Kidney epithelial cell (primary cell): ENCODE measurements at places on chromosomes 4 and X.

GRCh38 chrX:107454302-107454701 is 4.8 kb downstream of the FRMPD3 start:
- DNase-seq: peak; percentile 47

- DNase-seq: no peak
Measured at GRCh38 chr4:135184715-135185114, 983.1 kb upstream of the PABPC4L start.

GRCh38 chrX:74232859-74233258 is 71.1 kb upstream of the ZCCHC13 start:
- no peak for DNase-seq

GRCh38 chr4:11111370-11111769 is 317.3 kb downstream of the HS3ST1 start:
- DNase-seq: no peak

GRCh38 chr4:152424977-152425376 is 110.9 kb downstream of the FBXW7 start:
- DNase-seq: no peak

DNA sequence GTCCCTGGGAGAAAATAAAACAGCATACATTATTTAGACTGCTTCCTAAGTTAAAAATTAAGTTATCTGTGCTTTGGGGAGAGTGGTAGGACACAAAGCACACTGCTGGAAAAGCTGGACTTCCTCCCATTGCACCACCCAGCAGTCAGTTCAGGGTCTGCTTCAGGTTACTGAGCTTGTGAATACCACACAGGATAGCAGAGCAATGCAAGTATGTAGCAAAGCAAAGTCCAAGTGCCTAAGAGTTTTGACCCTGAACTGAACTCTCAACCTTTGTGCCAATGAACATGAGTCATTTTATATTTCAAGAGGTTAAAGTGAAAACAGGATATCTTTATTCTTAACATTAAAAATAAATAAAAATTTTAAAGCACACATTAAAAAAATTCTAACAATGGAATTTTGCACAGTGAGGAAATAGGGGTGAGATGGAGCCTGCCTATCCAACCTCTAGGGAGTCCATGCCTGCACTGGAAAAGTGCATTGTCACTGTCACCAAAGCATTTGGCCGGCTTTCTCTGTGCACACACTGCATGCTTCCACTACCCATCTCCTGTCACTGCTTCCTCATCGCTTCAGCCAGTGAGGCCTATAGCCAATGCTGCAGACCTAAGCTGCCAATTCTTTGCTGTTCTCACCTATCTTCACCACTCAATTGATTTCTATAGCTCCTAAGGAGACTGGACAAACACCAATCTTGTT is 50.9 kb downstream of the ABCG2 start:
- DNase-seq: no peak

DNA sequence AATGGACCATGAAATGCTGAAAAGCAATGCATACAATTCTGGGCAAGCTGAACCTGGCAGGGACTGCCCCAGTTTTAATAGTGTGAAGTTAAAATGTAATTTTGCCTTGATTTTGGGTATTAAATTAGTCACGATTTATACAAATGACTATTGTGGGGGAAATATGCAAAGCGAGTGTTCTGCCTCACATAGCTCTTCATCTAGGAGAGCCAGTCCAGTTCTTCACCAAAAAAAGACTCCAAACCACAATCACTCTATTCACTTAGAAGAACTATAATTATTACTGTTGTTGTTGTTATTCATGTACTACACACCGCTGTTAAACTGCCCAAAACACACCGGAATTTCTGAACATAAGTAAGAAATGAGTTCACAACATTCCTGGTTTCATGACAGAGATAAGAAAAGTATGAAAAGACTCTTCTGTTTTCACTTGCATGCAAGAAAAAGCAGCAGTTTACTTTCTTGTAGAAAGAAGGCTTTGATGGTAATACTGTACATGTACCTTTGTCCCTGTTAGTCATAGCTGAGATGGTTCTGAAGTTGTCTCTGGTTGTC is 101.9 kb downstream of the QRFPR start:
- no peak for DNase-seq

DNA sequence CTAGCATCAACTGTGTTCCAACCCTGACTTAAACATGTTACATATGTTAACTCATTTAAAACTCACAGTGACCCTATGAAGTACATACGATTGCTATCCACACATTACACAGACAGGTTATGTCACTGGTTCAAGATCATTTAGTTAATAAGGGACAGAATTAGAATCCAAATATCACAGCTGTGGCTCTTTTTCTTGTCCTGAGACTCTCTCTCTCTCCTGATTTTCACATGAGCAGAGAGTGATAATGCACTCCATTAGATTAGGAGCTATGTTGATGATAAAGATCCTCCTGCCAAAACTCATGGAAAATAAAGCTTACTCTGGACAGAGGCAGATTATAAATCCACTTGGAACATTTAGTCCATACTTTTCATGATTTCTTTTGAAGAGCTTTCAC is 408.3 kb downstream of the PPARGC1A start:
- DNase-seq: no peak

DNA sequence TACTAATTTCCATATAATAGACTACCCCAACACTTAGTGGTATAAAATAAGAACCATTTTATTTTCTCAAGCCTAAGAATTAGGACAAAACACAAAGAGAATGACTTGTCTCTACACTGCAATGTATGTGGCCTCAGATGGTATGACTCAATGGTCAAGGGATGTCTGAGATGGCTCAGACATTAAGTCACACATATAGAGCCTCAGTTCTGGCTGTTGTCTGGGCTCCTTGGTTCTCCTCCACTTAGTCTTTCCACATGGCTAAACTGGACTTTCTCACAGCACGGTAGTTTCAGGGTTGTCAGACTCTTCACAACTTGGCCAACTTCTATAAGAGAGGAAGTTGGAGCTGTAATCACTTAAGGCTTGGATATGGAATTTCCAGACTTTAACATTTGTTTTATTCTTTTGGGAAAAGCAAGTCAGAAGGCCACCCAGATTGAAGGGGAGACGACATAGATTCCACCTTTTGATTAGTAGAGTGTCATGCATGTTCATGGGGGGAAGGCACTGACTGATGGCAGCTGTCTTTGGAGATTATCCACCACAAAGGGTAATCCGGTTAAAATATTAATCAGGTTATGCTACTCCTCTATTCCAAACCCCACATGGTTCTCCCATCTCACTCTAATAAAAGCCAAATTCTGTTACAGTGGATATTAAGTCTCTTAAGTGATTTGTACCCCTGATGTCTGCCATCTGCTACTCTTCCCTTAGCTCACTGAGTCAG is 9.4 kb downstream of the IL15 start:
- peak; percentile 87 for DNase-seq

GRCh38 chr4:4866124-4866865 is 6.8 kb downstream of the MSX1 start:
- no peak for DNase-seq

DNA sequence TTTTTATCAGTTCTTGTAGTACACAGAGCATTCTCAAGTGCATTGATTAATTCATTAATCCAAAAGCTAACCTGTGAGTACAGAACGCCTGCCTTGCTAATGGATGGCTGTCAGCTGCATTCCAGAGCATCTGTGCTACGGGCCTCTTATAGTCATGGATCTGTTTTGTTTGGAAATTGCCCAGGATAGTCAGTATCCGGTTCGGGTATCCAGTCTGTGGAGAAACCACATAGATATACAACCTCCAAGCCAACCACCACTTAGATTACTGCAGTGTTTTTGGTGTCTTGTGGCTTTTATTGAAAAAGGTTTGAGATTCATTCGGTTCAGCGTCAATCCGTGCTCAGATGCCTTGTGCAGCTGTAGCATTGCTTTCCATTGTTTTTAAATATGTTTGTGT is 4.0 kb downstream of the LAP3 start:
- no peak for DNase-seq

DNA sequence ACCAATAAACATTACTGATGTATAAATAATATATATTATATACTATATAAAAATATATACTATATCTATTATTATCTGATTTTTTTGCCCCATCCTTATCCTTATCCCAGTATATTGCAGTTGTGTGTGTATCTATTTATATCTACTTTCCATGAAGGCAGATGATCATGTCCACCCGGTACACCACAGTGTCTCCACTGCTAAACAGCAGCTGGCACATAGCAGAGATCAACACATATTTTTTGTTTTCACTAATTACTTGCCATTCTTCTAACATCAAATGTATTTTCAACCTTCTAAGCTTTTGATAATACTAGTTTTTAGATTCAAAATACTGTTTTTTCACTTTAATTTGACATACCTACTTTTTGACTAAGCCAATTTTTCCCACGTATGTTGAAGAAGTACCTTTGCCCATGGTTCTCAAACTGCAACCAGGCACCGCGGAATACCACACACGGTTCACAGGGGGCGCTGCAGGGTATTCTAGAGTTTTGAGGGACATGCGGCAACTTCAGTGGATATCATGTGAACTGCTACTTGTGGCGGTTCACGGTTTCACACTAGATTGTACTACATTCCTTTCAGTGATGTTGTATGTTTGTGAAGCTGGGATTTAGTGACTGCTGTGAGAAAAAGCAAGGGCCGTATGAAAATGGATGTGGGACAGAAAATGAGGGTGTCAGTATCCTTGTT is 182.5 kb upstream of the NPY2R start:
- no peak for DNase-seq

DNA sequence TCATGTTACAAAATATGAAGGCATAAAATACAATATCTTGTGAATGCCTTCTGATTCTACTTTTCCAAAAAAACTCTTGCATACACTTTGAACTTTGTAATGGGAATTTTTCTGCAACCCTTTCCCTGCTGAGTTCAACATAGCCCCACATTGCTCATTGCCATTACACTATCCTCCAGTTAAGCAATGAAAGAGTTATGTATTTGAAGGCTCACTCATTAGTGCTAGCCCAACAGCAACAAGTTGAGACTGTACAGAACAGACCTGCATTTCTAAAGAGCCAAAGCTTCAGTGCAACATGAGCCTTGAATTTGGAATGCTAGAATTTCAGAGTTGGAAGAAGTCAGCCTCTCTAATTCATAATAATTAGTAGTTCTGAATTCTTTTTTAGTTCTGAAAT is 44.4 kb upstream of the STAG2 start:
- DNase-seq: no peak

DNA sequence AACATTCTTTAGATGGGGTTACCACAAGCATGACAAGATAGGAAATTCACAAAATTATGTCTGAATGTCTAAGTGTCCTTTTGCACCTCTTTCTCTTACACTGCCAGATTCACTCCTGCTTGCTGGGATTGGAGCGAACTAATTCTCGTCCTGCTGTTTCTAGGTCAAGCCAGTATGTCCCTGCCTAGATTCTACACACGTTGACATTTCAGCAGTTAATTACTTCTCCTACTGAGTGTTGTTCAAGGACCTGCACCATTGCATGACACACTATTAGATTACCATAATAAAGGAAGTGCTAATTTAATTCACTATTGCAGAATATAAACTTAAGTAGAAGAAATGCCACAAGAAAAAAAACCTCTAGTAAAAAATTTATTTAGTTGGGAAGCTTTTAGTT is 1911.7 kb downstream of the PCDH7 start:
- no peak for DNase-seq

DNA sequence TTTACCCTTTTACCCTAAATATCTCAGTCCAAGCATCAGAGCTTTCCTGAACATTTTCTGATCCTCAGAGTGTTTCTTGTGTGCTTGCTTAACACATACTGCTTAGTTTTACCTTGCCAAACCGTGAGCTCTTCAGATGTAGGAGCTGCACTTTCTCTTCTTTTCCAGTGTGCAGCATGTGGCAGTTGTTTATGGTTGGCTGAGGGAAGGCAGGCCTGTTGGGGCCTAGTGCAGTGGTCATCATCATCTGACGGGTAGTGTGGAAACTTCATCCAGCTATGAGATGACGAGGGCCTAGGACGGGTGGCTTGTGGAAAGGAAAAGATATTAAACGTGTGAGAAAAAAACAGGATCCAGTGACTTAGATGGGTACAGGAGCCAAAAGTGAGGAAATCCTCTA is 21.5 kb downstream of the VBP1 start:
- DNase-seq: no peak

- no peak for DNase-seq
Measured at GRCh38 chrX:15072880-15073279, 197.0 kb downstream of the ASB9 start.
